Body of pancreas (tissue), 4 donors: ENCODE measurements at places on chromosomes 1 and 21.
A peak's percentile ranks its signal among the peaks of the same experiment; 100 is the strongest.

GRCh38 chr1:228979774-228980173 lies 244.5 kb downstream of the RHOU start:
- no peaks in the 10 kb centered on the region for H3K36me3 ChIP-seq
- H3K27me3 ChIP-seq: no peaks in the 10 kb centered on the region
- no peak for DNase-seq
- H3K27ac ChIP-seq: no peak overlapping the region
- H3K4me1 ChIP-seq: peaks cover 9% of the 10 kb centered on the region

- H3K36me3 ChIP-seq: no peaks in the 10 kb centered on the region
- H3K4me1 ChIP-seq: peaks cover 54% of the 10 kb centered on the region
- H3K4me3 ChIP-seq: no peak overlapping the region
Measured at GRCh38 chr1:160206421-160207117, 1.4 kb downstream of the PEA15 start.

DNA sequence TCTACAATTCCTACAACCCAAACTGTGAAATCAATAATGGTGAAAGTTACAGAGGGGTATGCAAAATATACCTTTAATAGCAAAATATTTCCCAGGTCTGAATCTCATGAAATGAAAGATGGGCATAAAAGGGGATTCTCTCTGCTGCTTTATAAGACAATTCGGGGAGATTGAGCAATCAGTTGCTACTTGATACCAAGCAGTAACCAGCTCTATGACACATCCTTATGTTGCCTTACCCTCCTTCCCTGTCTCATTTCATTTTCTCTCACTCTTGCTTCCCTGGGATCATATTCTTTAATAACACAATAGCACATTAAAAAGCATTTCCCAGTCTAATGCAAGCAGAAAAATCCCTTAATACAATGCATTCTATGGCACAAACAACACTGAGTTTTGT lies 29.0 kb downstream of the ZSWIM5 start:
- H3K36me3 ChIP-seq: no peaks in the 10 kb centered on the region
- no peaks in the 10 kb centered on the region for H3K27me3 ChIP-seq
- peaks cover 30% of the 10 kb centered on the region for H3K4me1 ChIP-seq
- DNase-seq: no peak

DNA sequence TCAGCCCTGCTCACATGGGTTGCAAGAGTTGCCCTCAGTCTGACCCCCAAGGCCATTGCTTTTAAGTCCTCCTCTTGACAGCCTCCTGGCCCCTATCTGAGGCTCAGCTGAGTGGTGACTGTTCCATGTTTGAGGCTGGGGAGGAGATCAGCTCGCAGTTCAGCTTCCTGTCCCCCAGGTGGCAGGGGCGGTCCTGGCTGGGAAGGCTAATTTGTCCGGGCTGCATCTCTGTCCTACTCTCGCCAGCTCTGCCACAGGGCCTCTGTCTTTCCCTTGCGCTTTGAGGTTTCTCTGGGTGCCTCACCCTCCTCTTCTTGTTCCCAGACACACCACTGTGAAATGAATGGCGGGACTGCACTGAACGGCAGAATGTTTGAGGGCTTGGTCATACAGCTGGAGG lies 157.3 kb downstream of the KCNJ6 start:
- no peaks in the 10 kb centered on the region for H3K4me1 ChIP-seq
- H3K27me3 ChIP-seq: no peaks in the 10 kb centered on the region

- H3K4me3 ChIP-seq: no peak overlapping the region
- H3K36me3 ChIP-seq: no peaks in the 10 kb centered on the region
- no peaks in the 10 kb centered on the region for H3K4me1 ChIP-seq
- DNase-seq: no peak
- no peaks in the 10 kb centered on the region for H3K27me3 ChIP-seq
- H3K27ac ChIP-seq: no peak overlapping the region
Measured at GRCh38 chr1:82377201-82377884, 576.6 kb downstream of the ADGRL2 start.

DNA sequence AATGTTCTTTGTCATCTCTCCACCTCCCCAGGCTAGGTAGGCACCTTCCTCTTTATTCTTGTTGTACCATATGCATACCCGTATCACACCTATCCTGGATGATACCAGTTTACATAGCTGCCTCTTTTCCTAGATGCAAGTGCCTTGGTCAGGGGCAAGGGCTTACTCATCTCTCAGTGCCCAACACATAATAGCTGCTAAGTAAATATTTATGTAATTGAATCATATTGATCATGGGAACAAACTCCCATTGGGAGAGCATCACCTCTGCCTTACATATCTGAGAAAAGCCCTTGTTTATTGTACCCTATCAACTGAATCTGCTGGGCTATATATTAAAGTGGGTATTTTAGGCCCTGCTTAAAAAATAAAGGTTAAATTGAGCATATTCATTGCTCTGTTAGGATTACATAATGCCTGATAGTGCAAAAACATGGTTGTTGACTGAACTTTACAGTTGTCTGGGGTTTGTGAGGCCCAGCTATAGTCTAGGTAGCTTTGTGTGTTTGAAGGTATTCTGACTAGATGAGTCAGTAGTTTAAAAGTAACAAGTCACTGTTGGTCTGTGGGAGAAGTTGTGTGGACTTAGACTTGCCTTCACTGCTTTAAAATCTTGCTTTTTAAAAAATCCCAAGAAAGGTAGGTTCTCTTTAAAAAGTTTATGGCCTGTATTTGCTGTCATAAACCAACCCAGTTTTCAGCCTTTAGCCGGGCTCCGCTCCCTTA lies 82.6 kb downstream of the OLFML2B start:
- H3K4me3 ChIP-seq: no peak overlapping the region
- H3K4me1 ChIP-seq: no peaks in the 10 kb centered on the region
- no peaks in the 10 kb centered on the region for H3K27me3 ChIP-seq
- no peak overlapping the region for H3K27ac ChIP-seq
- peaks cover 4% of the 10 kb centered on the region for H3K36me3 ChIP-seq

DNA sequence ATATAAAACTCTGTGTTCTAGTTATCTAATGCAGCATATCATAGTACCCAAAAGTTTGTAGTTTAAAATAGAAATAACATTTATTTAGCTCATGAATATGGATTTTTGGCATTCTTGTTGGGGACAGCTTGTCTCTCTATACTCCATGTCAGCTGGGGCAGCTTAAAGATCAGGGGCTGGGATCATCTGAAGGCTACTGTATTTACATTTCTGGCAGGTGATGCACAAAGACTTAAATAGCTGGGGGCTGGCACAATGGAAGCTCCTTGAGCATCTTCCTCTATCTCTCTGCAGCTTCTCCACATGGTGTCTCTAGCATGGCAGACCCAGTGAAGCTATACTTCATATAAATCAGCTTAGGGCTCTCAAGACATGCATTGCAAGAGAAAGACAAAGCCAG lies 55.6 kb upstream of the DAB1 start:
- no peaks in the 10 kb centered on the region for H3K4me1 ChIP-seq
- H3K4me3 ChIP-seq: no peak overlapping the region
- H3K27me3 ChIP-seq: no peaks in the 10 kb centered on the region
- no peaks in the 10 kb centered on the region for H3K36me3 ChIP-seq

DNA sequence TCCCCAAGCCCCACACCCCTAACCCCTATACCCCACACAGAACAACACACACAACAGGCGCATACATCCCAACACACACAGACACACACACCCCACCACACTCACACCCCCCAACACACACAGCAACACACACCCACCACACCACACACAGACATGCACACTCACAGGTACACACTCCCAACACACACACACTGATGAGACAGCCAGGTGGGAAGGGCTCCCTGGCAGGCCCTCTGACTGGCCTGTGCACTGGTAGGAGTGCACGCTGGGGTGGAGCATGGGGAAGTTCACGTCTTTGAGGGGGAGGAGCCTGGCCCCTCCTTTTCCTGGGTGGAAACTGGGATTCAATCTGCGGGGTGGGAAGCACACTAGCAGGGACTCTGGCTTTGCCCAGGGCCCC lies 116.7 kb downstream of the RHOU start:
- H3K27ac ChIP-seq: no peak overlapping the region
- H3K36me3 ChIP-seq: no peaks in the 10 kb centered on the region
- no peak for DNase-seq
- H3K27me3 ChIP-seq: no peaks in the 10 kb centered on the region
- peaks cover 36% of the 10 kb centered on the region for H3K4me1 ChIP-seq

DNA sequence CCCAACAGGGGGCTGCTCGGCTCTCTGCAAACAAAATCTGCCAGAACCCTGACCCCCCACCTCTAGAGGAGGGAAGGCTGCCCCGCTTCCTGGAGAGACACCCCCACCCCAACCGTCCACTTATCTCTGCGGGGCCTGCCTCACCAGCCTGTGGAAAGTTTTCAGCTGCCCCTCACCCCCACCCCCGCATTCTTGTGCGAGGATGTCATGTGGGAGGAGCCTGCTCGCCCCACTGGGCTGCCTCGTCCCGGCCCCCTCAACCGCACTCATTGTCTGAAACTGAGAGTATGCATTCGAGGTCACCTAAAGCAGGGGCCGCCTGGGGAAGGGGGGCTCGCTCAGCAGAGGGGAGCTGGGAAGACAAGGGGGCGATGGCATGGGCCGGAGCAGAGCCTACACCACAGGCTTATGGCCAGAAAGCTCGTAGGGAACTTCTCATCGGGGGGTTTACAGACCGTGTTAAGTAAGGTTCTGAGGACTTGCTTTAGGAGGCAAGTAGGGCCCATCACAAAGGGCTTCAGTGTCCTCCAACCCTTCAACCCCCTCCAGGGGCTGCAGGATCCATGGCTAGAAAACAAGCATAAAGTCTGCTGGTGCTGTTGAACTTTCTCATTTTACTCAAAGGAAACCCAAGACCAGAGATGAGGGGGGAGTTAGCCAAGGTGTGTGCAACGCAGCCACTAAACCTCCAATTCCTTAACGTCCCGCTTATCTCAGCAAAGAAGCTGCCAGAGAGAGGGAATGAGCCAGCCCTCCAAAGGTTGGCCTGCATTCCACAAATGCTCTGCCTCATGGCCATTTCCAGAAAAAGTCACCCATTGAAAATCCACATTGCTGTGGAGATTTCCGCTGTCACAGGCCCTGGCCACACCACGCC lies 9.4 kb downstream of the EPHA2 start:
- peaks cover 76% of the 10 kb centered on the region for H3K4me1 ChIP-seq
- H3K27me3 ChIP-seq: no peaks in the 10 kb centered on the region
- H3K27ac ChIP-seq: peak overlapping the region; percentile 92
- peaks cover 3% of the 10 kb centered on the region for H3K36me3 ChIP-seq

DNA sequence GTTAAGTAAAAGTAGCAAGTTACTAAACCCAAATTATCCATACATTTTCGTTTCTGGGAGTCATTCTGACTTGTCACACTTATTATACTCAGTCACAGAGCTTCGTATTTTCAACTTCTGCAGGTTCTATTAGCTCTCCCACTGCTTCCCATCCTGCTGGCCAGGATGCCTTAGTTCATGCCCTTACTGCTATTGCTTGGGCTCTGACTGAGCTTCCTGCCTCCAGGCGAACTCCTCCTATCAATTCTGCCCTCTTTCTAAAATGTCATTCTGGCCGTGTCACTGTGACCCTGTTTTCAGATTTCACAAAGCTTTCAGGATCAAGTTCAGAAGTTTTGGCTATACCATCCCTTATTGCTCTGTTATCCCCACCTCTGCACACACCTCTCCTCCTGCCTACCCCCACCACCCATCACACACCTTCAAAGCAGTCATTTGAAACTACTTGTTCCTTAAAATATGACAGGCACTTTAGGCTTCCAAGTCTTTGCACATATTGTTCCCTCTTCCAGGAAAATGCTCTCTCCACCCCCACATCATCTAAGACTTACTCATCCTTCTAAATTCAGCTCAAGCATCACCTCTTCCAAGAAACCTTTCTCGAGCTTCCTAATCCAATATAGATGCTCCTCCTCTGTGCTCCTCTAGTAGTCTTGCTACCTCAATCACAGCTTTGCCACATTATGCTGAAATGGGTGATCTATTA lies 278.0 kb downstream of the BRINP2 start:
- H3K4me1 ChIP-seq: no peaks in the 10 kb centered on the region
- no peaks in the 10 kb centered on the region for H3K27me3 ChIP-seq
- DNase-seq: no peak
- no peak overlapping the region for H3K4me3 ChIP-seq

GRCh38 chr1:150144606-150145005 lies 5.1 kb upstream of the PLEKHO1 start:
- H3K4me3 ChIP-seq: no peak overlapping the region
- no peaks in the 10 kb centered on the region for H3K27me3 ChIP-seq
- no peak overlapping the region for H3K27ac ChIP-seq

DNA sequence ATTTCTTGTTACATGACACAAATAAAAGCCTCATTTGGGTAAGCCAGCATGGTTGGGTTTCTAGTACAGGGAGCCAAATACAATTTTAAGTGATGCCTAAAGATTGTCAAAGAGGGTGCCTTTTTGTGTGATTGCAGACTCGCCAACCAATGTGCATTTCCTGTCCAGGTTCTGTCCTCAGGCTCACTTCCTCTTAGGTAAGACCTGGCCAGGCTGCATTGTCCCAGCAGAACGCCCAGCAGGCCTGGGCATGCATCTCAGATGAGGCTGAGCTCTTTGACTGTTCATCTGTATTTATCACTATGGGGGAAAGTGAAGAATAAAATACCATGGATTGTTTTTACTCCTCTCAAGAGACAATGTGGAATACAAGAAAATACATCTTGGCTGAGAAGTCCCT lies 49.7 kb downstream of the KCNC4 start:
- H3K4me1 ChIP-seq: no peaks in the 10 kb centered on the region
- no peaks in the 10 kb centered on the region for H3K36me3 ChIP-seq
- DNase-seq: no peak
- no peak overlapping the region for H3K4me3 ChIP-seq
- H3K27me3 ChIP-seq: no peaks in the 10 kb centered on the region
- H3K27ac ChIP-seq: no peak overlapping the region

- H3K27me3 ChIP-seq: no peaks in the 10 kb centered on the region
- no peak for DNase-seq
- no peaks in the 10 kb centered on the region for H3K36me3 ChIP-seq
Measured at GRCh38 chr1:201358596-201358995, 18.9 kb downstream of the TNNT2 start.

DNA sequence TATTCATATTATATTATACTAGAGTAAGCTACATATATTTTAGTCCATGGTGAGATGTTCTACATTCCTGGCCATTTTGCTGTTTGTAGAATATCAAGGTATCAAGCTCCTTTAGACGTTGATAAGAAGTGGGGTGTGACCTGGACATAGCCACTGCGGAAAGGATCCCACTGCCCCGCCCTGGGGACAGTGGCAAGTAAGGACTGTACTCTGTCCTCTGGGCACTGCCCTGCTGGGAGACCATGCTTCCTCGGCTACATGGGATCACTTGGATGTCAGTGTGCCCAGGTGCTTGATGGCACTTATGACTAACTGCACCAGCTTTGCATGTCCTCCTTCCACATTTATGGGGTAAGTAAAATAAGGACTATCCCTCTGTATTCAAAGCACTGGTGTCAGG lies 46.3 kb upstream of the NTPCR start:
- DNase-seq: no peak
- H3K27ac ChIP-seq: no peak overlapping the region
- no peaks in the 10 kb centered on the region for H3K36me3 ChIP-seq
- no peak overlapping the region for H3K4me3 ChIP-seq
- H3K27me3 ChIP-seq: no peaks in the 10 kb centered on the region

- H3K27me3 ChIP-seq: no peaks in the 10 kb centered on the region
- DNase-seq: peak; percentile 70
- no peaks in the 10 kb centered on the region for H3K36me3 ChIP-seq
- no peaks in the 10 kb centered on the region for H3K4me1 ChIP-seq
Measured at GRCh38 chr21:46048926-46049889, 48.7 kb upstream of the COL6A2 start.

- no peaks in the 10 kb centered on the region for H3K36me3 ChIP-seq
- no peak overlapping the region for H3K4me3 ChIP-seq
- H3K27me3 ChIP-seq: no peaks in the 10 kb centered on the region
- H3K4me1 ChIP-seq: no peaks in the 10 kb centered on the region
Measured at GRCh38 chr21:31143036-31143435, 104.8 kb upstream of the KRTAP19-8 start.
